Activated naive CD4-positive, alpha-beta T cell (primary cell): ENCODE measurements at places on chromosomes 1 and 21.

DNA sequence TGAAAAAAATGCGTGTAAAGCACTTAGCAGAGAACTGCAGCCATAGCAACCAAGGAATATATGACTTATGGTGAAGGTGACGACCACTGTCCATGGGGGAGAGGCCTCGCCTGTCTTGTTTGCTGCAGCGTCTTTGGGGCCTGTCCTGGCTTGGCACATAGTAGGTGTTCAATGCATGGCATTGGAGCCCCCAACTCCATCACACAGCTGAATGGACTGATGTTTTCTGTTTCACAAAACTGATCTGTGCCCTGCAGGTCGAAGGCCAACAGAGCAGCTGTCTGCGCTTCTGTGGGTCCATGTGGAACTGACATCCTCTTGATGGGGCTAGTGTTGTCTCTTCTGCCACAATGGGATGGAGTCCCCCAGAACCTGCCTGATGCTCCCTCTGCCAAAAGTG, 296.0 kb downstream of the PTPRU start:
- DNase-seq = no peak

DNA sequence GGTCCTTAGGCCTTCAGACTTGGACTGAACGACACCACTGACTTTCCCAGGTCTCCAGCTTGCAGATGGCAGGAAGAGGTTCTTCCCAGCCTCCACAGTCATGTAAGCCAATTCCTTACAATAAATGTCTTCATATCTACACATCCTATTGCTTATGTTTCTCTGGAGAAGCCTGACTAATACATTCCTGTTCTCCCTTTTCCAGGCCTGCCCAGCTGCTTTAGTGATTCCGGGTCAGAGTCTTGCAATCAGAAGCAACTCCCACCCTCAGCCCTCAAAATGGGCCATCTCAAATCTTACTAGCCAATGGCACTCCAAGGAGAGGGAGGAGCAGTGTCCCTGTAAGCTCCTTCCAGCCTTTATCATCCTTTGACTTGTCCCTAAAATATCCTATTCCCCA, 16.4 kb upstream of the CPT2 start:
- no peak for DNase-seq

DNA sequence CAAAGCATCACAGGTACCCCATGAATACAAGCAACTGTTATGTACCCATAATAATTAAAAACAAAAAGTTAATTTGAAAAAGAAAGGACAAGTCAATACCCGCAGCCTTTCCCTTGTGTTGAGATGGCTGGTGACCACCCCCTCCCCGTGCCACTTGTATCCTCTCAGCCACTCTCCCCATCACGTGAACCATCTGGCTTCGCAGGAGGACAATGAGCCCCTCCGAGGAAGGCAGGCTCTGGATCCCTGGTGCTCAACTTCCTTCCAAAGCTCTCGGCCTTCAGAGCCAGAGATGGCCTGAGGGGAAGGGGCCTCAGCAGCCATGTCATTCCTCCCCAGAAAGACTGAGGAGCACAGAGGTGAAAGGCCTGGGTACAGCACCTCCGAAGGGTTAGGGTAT, 120.4 kb upstream of the RAB4A start:
- no peak for DNase-seq

DNA sequence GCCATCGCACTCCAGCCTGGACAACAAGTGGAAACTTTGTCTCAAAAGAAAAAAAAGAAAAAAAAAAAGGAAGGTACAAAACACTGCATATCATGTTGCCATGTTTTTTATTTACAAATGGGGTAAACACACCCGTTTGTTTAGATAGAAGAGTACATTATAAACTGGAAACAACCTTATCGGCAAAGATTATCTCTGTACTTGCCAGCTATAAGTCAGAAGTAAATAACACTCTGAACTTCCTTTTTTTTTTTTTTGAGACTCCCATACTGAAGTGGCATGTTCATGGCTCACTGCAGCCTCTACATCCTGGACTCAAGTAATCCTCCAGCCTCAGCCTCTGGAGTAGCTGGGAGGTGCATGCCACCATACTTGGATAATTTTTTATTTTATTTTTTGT, 21.9 kb downstream of the USP48 start:
- no peak for DNase-seq

GRCh38 chr1:82606546-82606945, 805.8 kb downstream of the ADGRL2 start:
- DNase-seq = no peak
